ENCODE measurements at places on chromosomes 3 and 15. TPM values are rescaled to one million over a fixed set of nuclear protein-coding genes. Genes with fewer than 3 reads are reported as not detected.

DNA sequence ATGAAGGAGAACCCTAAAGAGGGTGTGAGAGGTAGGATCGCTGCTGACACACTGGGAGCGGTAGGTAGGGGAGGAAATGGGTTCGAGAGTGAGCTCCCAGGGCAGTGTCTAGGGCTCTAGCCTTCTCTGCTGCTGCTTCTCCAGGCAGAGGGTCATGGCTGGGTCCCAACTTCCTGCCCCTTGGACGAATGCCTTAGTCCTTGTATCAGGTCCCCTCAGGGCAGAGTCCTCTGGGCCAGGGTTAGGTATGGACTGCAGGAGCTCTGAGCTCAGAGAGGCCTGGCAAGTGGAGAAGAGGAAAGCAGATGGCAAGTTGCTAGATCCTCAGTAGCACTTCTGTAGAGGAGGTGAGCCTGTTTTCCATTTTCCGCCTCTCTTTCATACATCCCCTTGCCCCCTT, 2.9 kb downstream of the CORO2B start:
- DNase-seq = no peak

DNA sequence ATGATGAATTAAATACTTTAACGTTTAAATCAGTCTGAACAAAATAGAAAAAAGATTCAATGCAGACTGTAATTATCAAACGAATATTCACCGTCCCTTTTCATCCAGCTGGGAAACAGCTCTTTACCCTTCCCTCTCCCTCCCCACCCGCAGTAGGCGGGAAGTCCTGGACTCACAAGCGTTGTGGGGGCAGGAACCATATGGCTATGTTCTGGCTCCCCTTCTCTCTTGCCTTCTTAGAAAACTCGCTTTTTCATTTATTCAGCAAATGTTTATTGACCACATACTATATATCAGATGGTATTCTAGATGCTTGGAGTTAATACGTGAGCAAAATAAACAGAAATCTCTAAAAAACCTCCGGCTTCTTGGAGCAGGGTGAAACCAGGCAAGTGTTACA, 715 bp upstream of the SCAPER start:
- DNase-seq = no peak

The CHDH gene
- total RNA-seq = 24.9 TPM

The RUVBL1 gene
- 167 TPM for total RNA-seq

GRCh38 chr3:197027151-197027895, 2.3 kb downstream of the MELTF start:
- DNase-seq = peak; percentile 54

DNA sequence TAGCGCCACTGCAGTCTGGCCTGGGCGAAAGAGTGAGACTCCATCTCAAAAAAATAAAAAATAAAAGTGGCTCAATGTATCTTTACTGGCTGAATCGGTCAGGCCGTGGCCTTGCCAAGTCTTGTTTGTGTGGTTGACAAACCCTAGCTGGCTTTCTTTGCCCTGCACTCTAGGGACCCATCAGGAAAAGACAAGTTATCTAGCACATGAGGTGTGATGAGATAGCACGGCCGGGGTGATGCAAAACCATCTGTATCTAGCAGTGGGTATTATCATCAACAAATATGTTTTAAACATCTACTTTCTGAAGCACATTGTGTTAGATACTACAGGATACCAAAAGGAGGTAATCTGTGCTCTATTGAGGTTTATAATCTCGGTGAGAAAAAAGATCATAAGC, 3.9 kb upstream of the DPP8 start:
- DNase-seq = no peak

The ACKR4 gene
- total RNA-seq = 8.1 TPM

The MRPL47 gene
- total RNA-seq = 88.0 TPM

Data from Calu3 (cell line).